GM04504 (cell line): ENCODE measurements at places on chromosomes 16 and 17.

DNA sequence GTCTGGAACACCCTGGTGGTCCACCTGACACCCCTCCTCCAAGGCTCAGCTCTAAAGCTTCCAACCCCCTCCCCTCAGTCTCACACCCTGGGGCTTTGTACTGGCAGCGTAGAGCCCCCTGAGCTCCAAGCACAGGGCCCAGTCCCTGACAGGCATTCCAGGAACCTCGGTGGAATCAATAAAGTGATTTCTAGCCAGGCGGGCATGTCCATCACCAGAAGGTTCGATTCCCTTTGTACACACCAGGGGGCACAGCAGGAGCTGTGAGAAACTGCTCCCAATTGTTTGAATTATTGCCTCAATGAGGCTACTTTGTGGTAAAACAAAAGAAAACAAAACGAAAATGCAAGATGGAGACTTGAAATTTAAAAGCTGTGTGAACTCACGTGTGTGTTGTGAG, 51.8 kb downstream of the SMPD3 start:
- DNase-seq = peak; percentile 28

DNA sequence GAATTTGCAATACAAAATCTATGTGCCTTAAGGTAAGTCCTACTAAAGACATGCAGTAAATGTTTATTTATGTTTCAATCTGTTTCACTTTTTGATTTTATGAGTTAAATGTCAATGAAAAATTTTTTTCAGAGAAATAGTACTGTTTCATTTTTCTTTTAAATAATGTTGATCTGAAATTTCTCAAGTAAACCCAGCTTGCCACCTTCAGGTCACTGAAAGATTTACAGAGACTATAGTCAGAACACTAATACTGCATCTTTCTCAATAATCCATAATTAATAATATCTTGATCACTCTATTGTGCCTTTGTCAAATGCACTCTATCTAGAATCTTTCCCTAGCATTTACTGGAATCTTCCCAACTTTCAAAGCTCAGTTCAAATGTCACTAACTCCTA, 6.5 kb upstream of the DHX40 start:
- DNase-seq = no peak

GRCh38 chr16:52077607-52078006, 469.3 kb downstream of the TOX3 start:
- no peak for DNase-seq

DNA sequence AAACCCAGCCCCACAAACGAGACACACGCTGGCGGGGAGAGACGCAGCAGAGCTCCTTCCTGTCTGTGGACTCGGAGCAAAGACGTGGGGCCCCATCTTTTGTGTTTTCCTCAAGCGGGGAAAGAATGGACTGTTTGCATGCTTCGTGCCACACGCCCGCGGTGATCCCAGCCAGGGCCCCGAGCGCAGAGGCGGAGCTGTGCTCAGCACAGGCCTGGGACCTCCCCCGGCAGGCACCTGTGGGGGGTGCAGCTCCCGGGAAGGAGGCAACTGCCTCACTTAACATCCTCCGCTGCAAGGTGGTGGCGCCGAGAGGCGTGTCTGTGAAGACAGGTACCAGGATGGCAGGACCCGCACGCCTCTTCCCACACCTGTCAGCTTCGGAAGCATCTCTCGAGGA, 19.1 kb downstream of the TRARG1 start:
- DNase-seq = no peak

DNA sequence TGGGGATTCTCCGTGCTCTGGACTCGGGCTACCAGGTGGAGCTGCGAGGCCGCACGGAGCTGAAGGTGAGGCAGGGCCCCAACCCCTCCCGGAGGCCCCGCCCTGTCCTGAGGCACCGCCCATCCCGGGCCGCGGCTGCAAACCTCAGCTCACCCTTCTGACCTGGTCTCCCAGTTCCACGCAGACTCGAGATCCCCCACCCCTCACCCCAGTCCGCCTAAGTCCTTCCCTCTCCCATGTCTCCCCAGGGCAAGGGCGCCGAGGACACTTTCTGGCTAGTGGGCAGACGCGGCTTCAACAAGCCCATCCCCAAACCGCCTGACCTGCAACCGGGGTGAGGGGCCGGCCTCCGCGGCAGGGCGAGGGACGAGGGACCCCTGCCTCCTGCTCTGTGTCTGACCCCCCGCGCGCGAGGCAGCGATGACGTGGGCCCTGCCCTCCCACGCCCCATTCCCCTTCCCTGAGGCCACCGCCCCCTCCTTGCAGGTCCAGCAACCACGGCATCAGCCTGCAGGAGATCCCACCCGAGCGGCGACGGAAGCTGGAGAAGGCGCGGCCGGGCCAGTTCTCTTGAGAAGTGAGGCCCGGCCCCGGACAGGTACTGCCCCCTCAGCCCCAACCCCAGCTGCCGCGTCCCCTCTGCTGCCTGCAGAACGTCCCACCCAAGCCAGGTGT, 13.7 kb downstream of the GUCY2D start:
- no peak for DNase-seq

- no peak for DNase-seq
These were observed 1.5 kb downstream of the MGAT5B start for GRCh38 chr17:76869496-76870376.

DNA sequence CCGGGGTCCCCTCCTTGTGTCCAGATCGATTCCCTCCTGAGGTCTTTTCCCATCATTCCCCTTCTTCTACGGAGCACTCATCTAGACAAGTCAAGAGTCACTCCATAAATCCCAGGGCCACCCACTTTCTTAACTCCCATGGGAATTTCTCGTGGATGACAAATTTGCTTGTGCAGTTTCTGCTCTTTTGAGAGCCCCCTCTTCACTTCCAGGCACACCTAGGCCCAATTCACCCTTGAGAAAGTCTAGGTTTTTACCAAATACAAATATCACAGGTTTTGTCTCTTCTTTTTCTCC, 522 bp upstream of the POLDIP2 start:
- no peak for DNase-seq

DNA sequence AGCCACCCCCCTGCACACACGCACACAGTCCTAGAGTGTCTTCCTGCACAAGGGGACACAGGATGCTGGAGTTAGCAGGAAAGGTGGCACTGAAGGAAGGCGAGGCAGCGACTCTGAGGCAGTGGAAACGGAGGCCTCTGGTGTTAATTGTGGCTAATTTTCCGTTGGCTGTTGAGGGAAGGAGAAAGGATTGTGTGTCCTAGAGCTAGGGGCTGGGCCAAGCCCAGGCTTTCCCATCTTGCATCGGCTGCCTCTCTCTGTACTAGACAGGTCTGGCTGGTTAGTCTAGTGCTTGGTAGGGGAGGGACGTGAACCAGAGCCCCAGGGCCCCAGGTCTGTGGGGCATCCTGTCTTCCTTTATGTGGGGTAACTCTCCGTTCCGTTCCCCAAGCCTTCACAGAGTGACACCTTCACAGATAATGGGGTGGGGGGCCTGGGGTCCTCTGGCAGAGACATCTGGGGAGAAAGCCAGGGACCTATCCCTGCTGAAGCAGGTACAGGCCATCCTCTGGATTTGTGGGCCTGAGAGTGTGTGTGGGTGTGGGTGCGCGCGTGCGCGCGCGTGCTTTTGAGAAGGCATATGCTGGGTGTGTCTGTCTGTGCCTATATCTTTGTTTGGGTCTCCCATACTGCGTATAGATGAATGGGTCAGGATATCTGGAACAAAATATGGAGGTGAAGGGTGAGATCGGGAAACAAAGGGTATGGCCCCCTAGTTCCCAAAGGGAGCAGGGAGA, at the start of gene CHD3:
CHD3 (plus strand) TSS at position 606 of the 737 bp plus-strand sequence. CDS start 212 bp downstream, outside the sequence.
- no peak for DNase-seq
